ENCODE measurements at places on chromosomes 11 and 22. TPM values are rescaled to one million over a fixed set of nuclear protein-coding genes. Genes with fewer than 3 reads are reported as not detected.
A peak's percentile ranks its signal among the peaks of the same experiment; 100 is the strongest.

DNA sequence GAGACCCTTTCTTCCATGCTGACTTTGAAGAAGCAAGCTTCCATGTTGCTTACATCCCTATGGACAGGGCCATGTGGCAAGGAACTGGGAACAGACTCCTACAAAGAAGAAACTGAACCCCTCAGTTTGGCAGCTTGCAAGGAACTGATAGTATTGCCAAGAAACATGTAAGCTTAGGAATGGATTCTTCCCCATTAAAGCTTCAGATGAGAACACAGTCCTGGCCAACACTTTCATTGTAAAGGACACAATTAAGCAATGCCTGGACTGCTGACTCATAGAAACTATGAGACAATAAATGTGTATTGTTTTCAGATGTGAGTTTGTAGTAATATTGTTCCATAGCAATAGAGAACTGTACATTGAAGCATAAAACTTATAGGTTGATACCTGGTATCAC, 82.4 kb downstream of the AASDHPPT start:
- no peak for DNase-seq

GRCh38 chr22:24402460-24403192, 24.8 kb upstream of the ADORA2A start:
- peak; percentile 78 for DNase-seq

Gene OR5B21
- not detected for total RNA-seq

DNA sequence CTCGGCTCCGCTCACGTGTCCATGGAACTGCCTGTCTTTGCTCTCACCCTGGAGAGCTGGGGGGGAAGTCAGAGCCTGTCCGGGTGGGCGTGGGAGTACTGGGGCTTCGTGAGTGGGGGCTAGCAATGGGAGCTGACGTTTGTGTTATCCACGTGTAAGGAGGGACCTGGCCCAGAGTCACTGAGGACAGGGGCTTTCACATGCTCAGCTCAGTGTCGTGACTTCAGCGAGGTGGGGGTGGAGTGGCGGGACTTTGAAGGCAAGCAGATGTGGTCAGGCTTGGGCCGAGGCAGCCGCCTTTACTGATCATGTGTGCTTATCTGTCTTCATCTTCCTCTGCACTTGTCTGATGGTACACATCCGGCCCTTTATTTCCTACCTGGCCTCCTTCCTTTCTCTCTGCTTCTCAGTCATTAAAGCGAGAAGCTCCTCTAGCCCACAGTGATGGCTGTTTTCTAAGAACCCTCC, 113.1 kb upstream of the NNMT start:
- DNase-seq, result no peak

- DNase-seq, result no peak
Observed at GRCh38 chr11:108018708-108019107, 10.0 kb downstream of the CUL5 start.

DNA sequence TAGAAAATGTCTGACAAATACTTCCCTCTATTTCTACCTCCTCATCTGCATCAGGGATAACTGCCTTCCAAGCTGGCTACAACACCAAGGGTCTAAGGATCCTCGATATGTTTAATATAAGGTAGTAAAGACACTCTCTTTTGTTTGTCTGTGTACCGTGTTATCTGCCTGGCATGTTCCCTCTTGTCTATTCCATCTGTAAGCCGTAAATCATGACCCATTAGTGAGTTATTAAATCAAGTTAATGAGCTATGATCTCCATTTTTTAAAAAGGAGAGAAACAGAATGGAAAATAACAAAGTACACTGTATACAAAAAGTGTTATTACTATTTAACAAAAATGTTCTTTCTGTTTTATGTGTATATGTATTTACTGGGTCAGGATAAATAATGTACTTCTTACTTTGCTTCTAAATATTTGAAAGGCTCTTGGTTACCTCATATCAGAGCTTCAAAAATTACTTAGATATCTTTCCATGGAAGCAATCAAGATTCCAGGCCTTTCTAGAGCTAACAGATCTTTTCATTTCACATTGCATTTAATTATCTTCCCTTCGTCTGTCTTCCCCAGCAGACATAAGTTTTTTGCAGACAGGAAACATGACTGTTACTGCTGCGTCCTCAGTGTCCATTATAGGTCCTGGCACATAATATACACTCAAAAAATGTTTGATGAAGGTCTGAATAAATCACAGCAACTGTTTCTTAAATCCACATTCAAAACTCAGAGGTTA, 342.6 kb upstream of the CCDC90B start:
- DNase-seq, result no peak
